Fibroblast of skin of left biceps (primary cell): ENCODE measurements at places on chromosomes 1 and 21.

GRCh38 chr1:160971618-160972056 lies 17.0 kb upstream of the ITLN2 start:
- DNase-seq, result no peak

DNA sequence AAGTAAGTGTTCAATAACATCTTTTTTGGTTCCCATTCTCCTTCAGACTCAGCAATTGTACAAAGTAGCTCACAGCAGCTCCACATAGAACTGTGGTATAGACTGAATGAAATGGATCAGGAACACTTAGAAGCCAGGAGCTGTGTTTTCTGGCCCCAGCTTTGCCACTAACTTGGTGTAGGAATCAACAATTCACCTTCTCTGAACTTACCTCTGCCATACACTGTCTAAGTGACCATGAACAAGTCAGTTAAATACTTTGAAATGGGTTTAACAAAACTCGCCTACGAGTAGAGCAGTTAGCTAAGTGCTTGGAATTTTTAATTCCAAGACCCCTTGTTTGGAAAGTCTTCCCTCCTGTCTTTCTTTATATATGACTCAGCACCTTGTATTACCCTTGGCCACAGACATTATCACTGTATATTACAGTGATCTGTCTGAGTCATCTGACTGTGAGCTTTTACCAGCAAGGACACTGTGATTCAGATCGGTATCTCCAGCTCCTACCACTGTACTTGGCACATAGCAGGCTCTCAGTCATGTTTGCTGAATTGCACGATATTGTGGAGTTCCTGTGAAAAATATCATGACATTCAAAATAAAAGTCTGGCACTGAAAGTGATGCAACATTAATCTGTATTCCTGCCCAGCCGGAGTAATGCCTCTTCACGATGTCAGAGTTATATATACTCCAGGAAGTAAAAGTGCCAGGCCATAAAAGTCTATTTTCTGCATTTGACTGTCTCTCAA lies 101.7 kb upstream of the BEND5 start:
- peak; percentile 78 for DNase-seq

GRCh38 chr21:42840411-42841155 lies 38.8 kb downstream of the WDR4 start:
- no peak for DNase-seq

- no peak for DNase-seq
Observed at GRCh38 chr1:42765269-42765668, 1.6 kb downstream of the P3H1 start.

- no peak for DNase-seq
Observed at GRCh38 chr1:99361406-99361805, 97.1 kb downstream of the PLPPR4 start.

DNA sequence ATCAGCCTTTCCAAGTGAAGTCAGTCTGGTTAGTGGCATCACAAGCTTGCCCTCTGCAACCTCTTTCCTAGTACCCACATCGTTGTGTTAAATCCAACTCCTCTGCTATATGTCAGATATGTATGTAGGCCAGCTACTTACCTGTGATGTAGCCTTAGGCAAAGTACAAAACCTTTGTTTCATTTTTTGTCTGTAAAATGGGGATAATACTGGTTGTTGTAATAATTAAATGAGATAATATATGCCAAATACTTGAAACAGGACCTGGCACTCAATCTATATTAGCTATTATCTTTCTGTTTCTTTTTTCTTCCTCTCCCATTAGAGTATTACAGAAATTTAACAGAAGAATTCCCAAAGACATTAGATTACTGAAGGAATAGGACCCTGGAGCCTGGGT lies 1.2 kb downstream of the PCP4L1 start:
- DNase-seq, result no peak

DNA sequence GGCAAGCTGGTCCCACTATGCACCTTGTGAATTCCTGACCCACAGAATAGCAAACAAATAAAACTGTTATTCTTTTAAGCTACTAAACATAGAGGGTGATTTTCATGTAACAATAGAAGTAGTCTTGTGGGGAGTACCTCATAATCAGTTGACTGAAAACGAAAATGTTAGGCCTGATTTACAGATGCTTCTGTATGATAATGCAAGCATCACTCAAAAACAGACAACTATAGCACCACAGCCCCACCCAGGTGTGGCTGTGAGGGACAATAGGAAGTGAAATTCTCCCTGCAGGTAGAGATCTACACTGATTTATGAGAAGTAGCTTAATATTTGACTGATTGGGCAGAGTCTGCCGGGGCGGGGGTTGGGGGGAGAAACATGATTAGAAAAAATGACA lies 26.5 kb upstream of the KRTAP19-8 start:
- no peak for DNase-seq

DNA sequence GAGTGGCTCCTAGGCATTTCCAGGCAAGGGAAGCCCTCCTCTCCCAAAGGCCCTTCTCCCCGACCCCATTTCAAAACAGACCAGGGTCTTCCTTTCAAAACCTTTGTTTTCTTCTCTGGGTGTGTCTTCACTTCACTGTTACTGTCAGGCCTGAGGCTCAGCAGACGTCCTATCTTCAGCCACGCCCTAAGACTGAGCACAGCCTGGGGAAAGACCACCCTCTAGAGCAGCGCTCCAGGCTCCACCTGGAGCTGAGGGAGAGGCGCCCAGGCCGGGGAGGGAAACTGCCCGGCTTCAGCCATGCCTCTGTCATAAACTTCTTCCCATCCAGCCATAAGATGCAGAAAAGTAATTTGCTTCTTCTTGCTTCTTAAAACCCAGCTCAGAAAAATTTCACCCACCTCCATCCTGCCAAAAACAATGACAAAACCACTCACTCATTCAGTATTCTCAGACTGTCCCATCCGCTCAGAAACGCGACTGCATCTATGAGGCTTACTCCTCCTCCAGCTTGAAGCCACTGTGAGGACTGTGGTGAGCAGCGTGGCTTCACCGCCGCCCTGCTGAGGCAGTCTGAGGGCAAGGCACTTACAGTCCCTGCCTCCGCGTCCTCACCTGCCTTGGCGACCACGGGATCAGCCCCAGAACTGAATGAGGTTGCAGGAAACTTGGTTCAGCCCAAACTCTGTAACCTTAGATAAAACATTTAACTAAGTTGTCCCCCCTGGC lies 36.1 kb downstream of the VN1R5 start:
- no peak for DNase-seq

- DNase-seq, result no peak
Observed at GRCh38 chr21:43267391-43268085, 98.7 kb downstream of the CRYAA start.

DNA sequence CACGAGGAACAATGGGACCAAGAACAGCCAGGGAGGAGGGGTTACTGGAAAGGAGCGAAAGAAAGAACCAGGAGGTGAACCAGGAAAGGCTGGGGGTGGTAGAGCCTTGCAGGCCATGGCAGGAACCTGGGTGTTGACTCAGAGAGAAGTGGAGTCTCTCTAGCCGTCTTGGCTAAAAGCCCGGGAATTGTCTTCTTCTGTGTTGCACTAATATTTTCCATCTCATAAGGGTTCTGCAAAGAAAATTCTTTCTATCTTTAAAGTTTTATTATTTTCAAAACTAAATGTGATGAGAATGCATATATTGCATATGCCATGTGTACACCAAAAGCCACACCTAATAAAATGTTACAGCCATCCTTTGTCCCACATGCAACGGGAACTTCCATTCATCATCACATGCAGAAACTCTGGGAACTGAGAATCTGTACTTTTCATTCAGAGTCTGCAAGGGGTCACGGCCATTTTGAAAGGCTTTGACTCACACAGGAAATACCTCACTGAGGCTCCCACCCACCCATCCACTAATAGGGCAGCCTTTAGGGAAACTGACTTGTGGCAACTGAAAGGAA lies 38.0 kb downstream of the ERG start:
- peak; percentile 52 for DNase-seq

DNA sequence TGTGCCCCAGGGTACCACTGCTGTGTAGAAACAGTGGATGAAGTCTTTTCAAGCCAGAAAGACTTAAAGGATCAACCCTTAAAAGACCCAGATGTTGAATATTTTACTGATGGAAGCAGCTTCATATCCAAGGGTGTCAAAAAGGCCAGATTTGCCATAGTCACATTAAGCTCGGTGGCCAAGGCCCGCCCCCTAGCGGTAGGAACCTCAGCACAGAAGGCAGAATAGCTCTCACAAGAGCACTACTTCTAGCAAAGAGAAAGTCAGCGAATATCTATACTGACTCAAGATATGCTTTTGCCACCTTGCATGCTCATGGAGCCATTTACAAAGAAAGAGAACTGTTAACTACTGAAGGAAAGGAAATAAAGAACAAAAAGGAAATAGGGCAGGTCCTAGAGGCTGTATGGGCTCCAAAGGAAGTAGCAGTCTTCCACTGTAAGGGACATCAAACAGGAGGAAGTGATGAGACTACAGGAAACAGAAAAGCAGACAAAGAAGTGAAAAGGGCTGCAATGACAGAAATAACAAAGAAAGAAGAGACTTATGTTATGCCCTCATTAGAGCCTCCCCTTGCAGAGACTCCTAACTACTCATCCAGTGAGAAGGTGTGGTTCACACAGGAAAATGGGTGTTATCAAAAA lies 90.5 kb downstream of the LIPI start:
- DNase-seq, result no peak

DNA sequence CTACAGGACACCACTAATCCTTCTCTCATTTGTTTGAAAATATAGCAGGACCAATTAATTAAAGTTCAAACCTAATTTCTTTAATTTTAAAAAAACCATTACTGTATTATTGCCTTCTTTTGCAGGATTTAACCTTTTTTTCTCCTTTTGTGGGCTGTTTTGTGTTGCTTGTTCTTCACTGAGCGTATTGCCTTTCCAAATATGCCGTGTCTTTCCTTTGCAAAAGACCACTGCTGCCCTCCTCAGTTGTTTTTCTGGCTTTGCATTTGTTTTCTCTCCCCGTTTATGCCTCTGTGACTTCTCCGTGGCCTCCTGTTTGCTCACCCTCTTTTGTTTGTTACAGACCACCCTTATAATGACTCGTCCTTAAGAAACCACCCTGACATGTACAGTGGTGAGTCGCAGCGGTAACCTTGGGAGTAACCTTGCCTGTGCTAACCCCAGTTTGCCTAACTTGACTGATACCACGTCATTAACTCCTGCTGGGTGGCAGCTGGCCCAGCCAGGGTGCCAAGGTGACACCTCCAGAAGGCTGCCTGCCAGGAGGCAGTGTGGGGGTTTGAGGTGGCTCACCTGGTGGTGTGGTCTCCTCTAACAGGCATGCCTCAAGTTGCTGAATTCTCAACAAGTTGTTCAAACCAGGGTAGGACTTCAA lies 81.1 kb upstream of the CNTN2 start:
- DNase-seq, result no peak

DNA sequence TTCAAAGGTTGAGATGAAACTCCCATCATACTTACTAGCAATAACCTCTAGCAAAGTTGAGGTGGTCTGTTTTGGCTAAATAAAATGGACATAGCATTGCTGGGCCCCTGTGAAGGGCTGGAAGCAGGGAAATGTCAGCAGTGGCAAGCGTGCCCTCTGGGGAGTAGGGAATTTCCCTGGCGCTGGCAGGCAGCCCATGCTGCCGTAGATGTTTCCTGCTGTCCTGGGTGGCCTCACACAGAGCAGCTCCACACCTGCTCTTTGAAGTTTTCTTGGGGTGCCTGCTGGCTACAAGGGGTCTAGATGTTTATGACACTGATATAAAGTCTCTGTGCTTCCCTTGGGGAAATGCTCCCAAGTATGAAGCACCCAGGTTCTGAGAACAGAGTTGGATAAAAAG lies 30.2 kb downstream of the ADARB1 start:
- DNase-seq, result no peak

GRCh38 chr1:44408212-44408582 lies 3.1 kb downstream of the RNF220 start:
- no peak for DNase-seq

- DNase-seq, result no peak
Observed at GRCh38 chr1:97392701-97393100, 528.1 kb downstream of the DPYD start.

GRCh38 chr1:27372022-27372807 lies 2.4 kb downstream of the FCN3 start:
- no peak for DNase-seq

DNA sequence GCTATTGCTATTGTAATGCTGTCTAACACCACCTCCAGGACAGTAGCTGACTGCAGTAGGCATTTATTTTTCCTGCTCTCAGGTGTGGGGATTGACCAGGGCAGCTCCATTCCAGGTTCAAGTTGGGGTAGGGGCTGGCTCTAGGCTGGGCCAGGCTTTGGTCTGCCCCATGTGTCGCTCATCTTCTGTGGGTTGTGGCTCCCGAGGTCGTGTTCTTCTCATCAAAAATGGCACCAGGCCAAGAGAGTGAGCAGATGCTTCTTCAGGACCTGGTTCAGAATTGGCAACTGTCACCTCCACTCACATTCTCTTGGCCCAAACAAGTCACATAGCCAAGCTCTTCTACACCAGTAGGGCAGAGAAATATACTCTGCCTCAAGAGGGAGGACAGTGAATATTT lies 133.7 kb downstream of the PTPRU start:
- no peak for DNase-seq

DNA sequence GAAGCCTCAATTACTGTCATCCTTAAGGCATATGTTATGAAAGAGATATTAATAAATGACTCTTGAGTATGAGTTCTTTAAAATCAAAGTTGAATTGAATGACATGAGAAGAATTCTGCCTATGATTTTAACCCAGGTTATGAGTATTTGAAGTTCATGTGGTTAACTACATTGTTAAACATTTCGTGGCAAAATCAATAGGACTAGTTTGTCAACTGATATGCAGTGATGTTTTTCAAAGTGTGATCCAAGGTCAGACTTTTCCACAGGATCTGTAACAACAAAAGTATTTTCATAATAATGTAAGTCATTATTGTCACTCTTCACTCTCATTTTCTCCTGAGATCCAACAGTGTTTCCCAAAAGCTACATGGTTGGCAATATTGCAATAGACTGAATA lies 189.5 kb downstream of the DENND1B start:
- no peak for DNase-seq

DNA sequence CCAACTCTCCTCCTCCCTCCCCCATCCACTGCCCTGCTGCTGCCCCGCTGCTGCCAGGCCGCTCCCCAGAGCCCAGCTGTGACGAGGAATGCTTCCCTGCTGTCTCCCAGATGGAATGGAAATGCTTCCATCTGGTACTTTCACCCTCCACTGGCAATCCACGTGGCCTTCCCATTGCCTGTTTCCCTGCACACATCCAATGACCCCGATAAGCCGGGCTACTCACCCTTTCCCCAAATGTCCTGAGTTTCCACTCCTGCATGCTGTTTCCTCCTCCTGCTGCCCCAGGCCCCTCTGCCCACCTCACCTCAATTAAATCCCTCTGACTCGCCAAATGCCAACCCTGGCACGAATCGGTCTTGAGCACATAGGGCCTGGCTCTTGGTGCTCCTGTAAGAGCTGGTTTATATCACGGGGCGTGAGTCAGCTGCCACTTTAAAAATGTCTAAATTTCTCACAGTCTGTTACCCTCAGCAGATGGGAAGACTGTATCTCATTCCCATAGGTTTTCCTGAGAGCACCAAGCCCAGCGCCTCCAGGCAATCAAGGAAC lies 36.4 kb downstream of the MRAP start:
- DNase-seq, result no peak

- no peak for DNase-seq
Observed at GRCh38 chr1:68143633-68144032, 88.7 kb downstream of the WLS start.

DNA sequence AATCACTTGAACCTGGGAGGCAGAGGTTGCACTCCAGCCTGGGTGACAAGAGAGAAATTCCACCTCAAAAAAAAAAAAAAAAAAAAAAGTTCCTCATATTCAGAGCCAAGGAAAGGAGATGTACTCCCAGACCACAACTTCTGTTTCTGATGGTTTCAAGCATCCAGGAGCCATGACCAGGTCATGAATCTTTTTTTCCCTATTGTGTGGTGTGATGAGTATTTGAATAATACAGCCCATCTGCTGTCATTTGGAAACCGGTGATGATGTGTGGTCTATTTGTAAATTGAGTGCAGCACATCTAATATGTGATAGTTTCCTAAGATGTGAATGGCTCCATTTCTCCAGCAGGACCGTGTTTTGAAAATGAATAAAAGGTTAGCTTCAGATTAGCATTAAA lies 18.6 kb downstream of the PIK3CD start:
- no peak for DNase-seq
